ENCODE measurements at places on chromosomes 1 and 21.

GRCh38 chr1:153588482-153588881 lies 22.8 kb upstream of the S100A2 start:
- DNase-seq: no peak

- DNase-seq: no peak
These were observed 255.0 kb upstream of the SNX7 start for GRCh38 chr1:98406352-98407088.

GRCh38 chr1:27632387-27633297 lies 2.3 kb downstream of the FGR start:
- DNase-seq: no peak

GRCh38 chr1:7388488-7389185 lies 382.5 kb upstream of the VAMP3 start:
- no peak for DNase-seq

- no peak for DNase-seq
These were observed 4.3 kb upstream of the SPATC1L start for GRCh38 chr21:46188226-46189212.

DNA sequence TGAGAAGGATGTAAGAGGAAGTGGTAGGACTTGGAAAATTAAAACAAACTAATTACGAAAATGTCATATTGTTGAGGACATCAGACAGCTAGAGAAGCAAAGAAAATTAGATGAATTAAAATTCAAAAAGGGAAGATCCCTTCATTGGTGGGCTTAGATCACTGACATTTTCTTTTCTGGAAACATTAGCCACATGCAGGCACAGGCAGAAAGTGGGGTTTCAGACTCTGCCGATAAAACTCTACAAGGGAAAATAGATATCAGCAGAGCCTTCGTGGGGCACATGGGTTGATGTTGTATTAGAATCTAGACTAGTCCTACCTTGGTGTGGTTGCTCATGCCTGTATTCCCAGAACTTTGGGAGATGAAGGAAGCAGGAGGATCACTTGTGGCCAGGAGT lies 12.4 kb upstream of the RGS1 start:
- DNase-seq: no peak

DNA sequence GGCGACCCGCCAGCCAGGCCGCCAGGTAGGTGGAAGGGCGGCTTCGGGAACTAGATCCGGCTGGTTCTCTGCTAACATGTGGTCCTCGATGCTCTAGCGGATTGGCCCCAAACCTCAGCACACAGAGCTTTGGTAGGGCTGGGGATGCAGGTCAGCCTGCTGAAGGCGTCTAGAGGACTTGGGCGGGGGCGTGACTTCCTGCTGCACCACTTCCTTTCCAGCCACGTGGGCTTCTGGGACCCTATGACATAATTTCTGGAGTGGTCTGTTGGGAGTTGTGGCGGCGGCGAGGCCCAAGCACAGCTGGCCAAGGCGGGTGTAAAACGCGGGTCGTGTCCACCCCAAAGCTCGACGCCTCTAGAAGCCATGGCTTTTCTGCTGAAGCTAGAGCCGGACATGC lies 124.5 kb downstream of the ATF6 start:
- no peak for DNase-seq

DNA sequence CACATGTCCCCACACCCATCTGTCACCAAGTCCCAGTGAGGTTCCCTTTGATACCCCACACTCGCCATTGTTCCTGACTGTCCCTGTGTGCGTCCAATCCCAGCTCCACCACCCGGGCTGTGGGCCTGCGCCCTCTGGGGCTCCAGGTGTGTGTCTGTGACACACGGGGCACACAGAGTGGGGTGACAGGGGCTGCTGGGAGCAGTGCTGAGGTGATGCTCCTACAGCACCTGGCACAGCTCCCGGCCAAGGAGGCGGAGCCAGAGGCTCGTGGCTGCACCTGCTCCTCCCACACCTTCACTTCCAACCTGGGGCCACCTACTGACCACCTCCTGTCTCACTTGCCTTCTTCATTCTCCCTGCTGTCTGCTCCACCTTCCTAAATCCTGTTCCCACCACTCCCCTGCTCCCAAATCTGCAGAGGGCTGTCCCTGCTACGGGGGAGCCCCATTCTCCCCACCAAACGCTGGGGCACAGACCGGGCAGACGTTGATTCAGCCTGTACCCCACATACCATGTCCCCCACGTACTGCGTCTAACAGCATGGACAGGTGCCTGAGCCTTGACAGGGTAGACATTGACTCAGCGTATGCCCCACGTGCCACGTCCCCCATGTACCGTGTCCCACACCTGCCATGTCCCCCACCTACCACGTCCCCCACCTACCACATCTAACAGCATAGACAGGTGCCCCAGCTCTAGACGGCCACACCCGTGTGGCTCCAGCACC lies 16.4 kb downstream of the WDR4 start:
- no peak for DNase-seq

DNA sequence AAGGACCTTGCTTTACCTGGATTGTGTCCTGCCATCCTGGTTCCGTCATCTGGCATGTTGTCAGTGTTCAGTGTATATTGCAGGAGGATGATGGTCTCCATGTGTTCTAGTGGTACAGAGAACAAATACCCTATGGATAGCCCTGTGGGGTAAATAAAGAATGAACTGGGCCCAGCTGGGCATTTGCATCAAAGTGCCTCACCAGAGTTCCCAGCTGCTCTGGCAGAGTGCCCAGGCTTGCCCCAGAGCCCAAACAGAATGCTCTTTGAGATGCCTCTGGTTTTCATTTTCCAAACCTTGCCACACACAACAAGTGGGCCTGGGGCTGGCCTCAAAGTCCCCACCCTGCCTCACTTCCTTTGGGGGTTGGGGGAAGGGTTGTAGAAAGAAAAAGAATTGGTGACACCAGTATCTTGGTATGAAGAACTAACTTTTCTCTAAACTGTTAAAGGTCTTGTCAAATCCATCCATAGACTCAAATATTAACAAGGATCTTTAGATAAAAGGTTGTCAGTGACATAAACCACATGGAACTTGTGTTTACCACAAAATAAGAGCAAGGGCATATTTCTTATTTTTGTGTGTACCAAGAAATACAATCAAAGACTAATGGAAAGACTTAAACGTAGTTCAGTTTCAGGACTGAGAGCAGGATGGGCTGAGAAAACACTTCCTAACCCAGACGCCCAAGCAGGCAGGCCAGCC lies 82.2 kb downstream of the LMO4 start:
- no peak for DNase-seq

- DNase-seq: no peak
These were observed 1317.0 kb downstream of the MRPL39 start for GRCh38 chr21:24290151-24290833.

DNA sequence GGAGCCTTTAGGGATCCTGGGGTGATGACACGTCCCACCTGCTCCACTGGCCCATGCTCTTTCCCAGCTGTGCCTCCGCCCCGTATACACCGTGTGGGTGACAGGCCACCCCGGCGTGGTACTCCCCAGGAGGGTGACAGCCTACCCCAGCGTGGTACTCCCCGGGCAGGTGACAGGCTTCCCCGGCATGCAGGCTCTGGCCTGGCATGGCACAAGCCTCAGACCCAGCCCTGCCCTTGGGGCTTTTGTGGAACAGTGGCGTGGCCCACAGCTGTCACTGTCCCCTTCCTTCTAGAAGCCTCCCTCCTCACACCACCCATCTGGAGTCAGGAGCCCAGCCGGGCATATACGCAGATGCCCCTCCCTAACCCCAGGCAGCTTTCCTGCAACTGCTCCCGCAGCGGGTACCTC lies 4.7 kb upstream of the PFKL start:
- no peak for DNase-seq

GRCh38 chr1:241985787-241986186 lies 13.1 kb downstream of the MAP1LC3C start:
- DNase-seq: no peak

DNA sequence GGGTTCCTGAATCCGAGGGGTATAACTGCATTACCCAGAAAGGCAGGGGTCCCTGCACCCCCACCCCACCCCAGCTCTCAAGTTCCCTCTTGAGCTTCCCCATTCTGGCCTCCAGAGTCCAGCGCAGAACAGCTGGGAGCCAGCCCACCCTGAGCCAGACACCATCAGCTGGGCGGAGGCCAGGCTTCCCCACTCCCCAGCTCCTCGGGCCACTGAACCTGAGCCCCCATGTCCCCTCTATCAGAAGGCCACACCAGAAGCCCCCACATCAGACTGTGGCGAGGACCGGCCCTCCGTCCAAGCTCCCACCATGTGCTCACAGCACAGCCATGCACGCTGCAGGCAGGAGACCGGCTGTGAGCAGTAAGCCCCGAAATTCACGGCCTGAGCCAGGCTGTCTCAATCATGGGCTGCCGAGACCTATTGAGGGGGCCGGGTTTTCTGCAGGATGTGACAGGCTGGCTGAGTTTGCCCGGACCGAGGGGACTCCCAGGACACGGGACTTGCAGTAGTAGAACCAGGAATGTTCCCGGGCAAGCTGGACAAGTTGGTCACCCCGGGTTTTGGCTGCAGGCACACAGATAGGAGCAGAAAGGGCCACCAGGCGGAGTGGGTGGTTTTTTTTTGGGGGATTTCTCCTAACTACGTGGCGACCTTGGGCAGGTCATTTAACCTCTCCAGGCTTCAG lies 25.5 kb upstream of the TNFRSF1B start:
- DNase-seq: no peak

GRCh38 chr21:33117101-33117888 lies 47.4 kb downstream of the OLIG1 start:
- no peak for DNase-seq

DNA sequence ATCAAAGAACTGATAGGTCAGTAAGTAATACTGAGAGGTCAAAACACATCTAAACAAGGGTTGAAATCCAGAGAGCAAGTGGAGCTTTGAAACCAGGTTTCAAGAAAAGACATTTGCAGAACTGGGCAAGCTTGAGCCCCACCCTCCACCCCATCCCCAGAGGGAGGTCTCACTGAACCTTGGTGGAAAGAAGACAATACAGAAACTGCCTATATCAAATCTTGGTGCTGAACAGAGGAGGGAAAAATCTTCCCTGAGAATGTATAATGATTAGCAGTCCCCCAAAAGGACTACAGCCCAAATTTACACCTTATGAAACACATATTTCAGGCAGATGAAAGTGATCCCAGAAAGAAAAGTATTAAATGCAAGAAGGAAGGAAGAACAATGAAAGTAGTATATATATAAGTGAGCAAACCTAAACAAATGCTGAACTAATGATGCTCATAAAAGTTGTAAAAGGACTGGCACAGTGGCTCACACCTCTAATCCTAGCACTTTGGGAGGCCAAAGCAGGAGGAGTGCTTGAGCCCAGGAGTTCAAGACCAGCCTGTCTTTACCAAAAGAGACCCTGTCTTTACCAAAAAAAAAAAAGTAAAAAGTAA lies 12.4 kb downstream of the ZBTB17 start:
- no peak for DNase-seq

DNA sequence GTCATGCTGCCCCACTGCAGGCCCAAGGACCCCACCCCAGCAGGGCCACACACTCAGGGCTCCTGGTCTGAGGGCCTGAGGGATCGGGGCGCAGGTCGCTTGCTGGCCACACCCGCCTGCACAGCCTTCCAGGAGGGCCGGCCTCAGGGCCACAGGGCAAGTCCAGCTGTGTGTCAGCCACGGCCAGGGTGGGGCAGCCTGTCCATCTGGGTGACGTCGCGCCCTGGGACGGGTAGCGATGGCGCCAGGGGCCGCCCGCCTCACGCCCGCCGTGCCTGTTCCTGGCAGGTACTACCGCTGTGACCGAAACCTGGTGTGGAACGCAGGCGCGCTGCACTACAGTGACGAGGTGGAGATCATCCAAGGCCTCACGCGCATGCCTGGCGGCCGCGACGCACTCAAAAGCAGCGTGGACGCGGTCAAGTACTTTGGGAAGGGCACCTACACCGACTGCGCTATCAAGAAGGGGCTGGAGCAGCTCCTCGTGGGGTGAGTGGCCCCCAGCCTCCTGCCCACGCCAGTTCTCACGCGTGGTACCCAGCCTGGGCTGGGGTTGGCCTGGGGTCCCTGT lies 2.5 kb downstream of the COL6A1 start:
- DNase-seq: no peak

DNA sequence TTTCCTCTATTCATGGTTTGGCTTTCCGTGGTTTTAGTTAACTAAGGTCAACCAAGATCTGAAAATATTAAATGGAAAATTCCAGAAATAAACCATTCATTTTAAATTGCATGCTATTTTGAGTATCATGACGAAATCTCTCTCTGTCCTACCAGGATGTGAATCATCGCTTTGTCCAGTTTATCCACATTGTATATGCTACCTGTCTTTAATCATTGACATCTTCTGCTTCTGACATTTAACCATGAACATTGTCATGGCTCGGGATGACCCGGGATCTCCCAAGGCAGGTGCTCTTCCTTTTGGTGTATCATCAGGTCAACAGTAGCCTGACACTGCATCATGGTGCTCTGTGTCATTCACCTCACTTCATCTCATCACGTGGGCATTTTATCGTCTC lies 125.5 kb upstream of the HNRNPU start:
- DNase-seq: no peak

DNA sequence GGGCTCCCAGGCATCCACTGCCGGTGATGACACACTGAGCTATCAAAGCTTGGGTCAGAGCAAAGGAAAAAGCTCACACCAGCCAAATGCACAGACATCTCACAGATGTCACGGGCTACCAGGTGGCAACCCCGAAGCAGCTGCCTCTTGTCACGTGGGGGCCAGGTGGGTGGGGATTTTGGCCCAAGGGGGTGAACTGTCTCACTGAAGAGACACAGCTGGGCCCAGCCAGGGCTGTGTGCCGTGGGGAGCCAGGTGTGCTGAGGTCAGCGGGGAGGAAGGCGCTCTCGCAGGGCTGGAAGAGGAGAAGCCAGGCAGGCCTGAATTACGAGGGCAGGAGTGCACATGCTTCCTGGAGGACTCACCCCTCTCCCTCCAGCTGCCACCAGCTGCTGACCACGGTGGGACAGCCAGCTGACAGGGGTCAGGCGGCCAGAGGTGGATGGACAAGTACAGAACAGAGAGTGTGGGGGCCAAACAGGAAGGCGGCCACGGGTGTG lies 32.4 kb downstream of the KCNN3 start:
- no peak for DNase-seq

GRCh38 chr21:43600642-43601402 lies 58.5 kb downstream of the HSF2BP start:
- no peak for DNase-seq

- no peak for DNase-seq
These were observed 35.0 kb downstream of the RAP1GAP start for GRCh38 chr1:21633992-21634805.

DNA sequence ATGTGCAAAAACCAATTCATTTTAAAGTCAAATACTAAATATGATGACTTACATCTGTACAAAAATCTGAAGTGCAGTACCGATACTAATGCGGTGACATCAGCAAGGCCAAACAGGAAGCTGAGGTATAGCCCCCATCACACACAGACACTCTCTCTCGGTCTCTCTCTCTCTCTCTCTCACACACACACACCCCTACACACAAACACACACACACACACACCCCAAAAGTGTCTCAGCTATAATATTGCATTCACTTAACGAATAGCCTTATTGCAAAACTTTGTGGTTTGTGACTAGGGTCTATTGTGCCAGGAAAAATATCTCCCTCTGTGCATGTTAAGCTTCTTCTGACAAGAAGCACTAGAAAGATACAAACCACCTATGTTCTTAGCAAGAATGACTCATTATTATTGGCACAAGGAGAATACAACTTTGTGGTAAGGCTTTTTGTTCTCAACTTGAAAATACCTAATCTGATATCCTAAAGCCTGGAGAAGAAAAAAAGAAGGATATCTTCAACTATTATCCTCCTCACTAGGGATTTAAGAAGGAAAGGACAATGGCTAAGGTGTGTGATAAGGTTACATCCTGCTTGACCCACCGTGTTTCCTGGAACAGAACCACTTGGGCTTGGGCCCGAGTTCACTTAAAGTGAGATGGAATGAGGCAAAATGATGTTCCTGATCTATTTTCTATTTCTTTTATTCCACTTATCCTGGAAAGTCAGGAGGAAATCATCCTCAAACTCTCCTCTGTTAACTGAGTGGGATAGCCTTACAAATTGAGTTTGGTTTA lies 107.1 kb downstream of the NIBAN1 start:
- no peak for DNase-seq
